ENCODE measurements at places on chromosomes 5 and 9.

GRCh38 chr5:134131165-134131564 lies 16.7 kb downstream of the TCF7 start:
- DNase-seq, result no peak

DNA sequence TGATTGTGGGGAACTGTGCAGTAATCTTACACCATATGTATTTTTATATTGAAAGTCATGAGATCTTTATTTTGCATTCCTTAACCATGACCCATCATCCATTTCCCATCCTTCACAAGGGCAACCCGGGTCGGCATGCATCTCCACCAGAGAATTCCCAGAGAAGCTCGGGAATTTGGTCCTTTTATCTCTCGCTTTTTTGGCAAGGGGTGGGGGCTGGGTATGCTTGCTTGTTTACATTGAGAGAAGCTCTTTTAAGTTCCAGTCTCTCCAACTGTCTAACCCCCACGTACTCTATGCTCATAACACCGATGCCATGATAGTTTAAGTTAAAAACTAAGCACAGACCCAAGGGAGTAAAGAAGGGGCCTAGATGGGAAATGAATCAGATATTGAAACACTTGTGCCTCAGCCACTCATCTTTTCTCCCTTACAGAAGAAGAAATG lies 109.9 kb upstream of the NFIB start:
- no peak for DNase-seq

DNA sequence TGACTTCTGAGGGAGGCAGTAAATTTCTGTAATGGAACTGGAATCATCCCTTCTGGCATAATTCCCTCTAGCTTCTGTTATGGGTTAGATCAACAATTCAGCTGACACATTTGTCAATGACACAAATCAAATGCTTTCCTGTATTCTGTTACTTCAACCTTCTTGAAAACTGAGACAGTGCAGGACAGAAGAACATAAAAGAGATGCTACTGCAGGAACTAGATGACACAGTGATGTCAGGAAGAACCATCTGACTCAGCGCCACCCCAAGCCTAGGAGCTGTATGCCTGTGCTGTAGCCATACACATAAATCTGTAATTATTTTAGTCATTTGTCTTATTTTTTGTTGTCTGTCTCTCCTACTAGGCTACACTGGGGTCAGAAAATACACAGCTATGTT lies 18.2 kb upstream of the CEP120 start:
- no peak for DNase-seq

GRCh38 chr5:41722359-41722950 lies 147.8 kb downstream of the OXCT1 start:
- peak; percentile 2 for DNase-seq

DNA sequence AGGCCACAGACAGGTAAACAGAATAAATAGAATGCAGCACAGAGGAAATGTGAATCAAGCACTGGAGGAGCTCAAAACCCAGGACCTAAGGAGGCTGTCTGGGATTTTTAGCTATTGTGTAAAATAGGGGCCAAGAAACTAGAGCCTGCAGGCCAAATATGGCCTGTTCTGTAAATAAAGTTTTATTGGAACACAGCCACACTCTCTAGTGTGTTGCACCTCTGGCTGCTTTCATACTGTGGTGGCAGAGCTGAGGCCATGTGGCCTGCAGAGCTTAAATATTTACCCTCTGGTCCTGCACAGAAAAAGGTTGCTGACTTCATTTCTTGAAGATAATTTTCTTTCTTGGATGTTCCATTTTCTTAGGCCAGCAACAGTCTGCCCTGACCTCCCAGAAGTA lies 136.4 kb downstream of the WDR41 start:
- DNase-seq, result no peak

DNA sequence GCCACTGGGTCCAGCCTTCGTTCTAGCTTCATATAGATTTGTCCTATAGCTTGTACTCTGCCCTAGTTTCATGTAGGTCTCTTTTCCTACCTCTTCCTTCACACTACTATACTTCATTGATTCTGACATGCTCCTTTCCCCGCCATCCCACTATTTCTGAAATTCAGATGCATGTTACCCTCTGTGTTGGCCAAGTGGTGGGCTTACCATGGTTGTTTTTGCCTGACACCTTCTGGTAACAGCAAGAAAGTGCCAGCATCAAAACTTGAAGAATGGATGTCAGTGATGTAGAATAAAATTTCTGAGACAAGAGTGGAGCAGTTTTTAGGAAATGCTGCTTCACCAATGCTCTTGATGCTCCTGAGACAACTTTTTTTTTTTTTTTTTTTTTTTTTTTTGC lies 19.5 kb upstream of the SERINC5 start:
- no peak for DNase-seq

GRCh38 chr5:93705896-93706295 lies 35.5 kb downstream of the POU5F2 start:
- DNase-seq, result no peak

DNA sequence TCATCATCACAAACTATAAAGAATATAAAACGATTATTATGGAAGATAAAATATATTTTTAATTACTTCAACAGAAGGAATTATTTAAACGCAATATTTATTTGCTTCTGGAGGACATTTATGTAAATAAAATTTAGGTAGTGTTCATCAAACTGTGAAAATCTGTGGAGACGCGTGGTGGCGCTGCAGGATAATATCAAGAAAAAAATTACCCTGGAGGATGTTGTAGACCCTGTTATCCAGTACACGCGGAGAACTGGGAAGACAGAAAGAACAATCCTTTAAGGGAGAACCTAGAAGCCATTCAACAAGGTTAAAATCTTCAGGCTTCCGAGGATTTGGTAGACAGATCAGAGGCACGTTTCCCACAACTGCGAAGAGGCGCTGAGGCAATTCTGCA lies at the start of gene PCDHB12:
PCDHB12 (plus strand) TSS at position 242 of the 400 bp plus-strand sequence. CDS start 189 bp downstream, outside the sequence.
- DNase-seq, result peak; percentile 59

DNA sequence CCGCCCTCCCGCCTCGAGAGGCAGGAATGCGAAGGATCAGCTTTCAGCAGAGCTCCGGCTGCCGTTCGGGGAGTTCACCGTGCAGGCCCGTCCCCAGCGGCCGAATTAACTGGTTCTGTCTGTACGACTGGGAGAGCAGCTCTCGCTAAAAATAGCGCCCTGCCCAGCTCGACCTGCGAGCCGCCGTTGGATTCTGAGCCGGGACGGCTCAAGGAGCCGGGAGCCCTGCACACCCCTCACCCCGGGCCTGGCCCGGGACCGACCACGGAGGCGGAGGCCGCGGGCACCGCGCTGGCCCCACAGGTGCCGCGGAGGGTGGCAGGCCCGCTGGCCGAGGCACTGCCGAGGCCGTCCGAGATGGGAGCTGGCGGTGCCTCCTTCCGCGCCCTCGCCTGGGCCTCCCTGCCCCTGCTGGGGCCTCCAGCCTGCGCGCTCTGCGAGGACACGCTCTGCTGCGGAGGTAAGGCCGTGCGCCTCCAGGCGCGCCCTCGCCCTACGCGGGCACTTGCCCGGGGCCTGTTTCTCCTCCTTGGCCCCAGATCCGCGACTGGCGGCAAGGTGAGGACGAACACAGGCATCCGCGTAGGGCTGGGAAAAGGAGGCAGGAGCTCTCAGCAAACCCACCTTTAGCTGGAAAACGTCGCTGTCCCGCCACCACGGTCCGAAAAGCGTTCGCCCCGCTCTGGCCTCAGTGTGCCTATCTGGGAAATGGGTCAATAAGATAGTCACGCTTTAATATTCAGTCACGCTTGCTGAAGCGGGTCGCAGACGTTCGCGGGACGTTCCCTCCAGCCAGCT lies 53.1 kb upstream of the DAB2IP start:
- no peak for DNase-seq

DNA sequence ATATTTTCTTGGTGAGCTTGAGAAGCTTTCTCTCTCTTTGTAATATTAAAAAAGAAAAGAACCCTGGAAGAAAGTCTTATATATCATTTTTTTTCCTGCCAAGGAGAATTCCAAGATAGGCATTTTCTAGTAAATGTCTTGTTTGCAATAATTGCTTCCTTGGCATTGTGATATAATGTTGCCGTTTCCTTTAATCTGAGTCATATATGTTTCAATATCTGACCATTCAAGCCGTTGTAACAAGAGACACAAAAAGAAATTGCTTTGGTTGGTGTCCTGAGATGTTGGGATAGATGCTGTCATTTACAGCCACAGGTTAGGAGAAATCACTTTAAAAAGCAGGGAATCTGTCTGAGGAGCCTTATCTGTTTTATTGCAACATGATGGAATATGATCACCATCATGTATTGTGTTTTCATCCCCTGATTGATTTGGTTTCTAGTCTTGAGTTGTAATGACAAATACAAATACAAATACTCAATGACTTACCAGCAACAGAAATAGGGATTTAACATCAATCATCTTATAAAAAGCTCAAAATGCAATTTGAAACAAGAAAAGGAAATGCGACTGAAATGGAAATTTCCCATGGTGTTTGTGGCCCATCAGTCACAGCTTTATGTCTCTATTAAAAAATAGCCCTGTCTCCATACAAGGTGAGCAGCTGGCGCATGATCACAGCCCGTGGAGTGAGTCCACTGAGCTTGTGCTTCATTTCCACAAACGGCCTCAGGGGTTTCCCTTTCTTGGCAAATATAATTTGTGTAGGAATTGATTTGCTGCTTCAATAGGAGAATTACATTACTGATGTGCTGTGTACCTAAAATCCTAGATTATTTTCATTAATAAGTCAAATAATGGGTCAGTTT lies 250.1 kb upstream of the TRPC7 start:
- DNase-seq, result no peak

DNA sequence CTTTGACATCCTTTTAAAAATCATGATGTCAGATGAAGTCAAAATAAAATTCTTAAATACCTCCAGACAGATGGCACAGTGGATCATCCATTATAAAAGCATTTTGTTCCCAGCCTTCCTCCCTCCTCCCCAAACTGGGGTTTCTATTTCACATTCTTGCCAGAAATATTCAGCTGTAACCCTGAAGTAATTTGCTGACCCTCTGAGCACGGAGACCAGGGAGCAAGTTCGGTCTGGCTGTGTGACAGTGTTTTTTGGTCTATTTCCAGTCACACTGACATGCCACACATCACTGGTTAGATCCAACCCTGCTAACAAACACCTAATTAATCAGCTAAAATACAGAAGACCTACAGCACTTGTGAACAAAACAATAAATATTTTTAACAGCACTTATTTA lies 126.2 kb upstream of the DMRT1 start:
- no peak for DNase-seq

DNA sequence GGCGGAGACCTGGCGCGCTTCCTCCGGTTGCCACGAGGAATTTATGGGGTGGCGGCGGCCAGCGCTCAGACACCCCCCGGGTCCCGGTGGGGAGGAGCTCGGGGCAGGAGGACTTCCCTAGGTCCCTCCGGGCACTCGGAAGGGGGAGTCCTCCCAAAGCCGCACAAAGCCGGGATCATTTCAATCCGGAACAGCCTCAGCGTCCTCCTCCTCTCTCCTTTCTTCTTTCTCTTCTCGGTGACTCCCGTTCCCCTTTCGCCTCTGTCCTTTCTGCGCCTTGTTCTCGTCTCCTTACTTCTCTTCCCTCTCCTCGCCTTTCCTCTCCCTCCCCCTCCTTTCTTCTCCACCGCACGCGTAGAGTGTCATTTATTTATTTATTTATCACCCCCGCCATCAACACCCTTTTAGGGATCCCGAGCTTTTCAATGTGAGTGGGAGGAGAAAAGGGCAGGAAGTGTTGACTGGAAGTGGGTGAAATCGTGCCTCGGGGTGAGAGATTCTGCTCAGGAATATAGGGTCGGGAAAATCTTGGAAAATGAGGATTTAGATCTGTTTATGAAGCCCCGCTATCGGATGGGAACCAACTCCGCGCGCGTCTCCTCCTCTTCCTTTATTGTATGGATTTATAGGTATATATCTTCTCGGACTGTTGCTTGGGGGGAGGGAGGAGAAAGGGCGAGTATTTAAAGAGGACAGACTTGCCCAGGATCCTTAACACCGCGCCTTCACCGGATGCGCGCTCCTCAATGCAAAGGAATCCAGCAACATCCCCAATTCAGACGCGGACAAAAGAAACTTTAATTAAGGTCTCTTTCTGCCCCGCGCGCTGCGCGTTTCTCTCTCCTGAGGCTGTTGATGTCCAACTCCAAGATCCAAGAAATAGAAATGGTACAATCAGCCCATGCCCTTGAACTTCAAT lies 2.0 kb upstream of the ZNF462 start:
- DNase-seq, result no peak

- DNase-seq, result no peak
Observed at GRCh38 chr5:88663793-88664216, 219.2 kb downstream of the MEF2C start.

DNA sequence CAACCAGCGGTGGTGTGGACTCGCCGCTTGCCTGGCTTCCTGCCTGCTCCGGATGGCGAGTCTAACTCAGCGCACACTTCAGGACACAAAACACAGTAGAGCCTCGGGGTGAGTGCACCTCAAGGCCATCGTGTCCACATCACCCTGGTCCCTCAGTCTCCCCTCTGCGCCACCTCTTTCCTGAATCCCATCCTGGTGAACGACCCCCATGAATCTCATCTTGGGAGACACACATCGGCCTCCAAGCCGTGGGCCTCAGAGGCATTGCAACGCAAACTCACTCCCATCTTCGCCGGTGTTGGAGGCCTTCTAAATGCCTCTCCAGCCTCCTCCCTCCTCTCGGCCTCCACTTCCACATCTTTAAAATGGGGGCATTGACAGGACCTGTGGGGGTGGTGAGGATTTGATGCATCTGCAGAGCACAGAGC lies 124.3 kb downstream of the COL23A1 start:
- no peak for DNase-seq

DNA sequence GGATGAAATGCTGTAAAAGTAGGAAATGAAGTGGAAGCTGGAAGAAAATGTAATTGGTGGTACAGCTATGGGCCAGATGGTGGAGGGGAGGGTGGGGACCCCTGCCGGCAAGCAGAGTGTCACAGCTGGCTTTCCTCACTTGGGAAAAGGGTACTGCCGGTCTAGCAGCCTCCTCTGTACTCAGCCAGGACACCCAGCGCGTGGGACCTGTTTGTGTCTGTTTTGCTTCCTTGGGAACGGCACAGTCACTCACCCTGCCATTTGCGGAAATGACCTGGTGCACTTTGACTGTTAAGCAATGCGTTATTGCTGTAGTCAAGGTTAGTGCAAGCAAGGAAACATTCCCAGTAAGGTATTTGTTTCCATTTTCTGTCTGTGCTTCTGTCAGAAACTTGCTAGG lies 10.1 kb downstream of the TMEM252 start:
- DNase-seq, result no peak

DNA sequence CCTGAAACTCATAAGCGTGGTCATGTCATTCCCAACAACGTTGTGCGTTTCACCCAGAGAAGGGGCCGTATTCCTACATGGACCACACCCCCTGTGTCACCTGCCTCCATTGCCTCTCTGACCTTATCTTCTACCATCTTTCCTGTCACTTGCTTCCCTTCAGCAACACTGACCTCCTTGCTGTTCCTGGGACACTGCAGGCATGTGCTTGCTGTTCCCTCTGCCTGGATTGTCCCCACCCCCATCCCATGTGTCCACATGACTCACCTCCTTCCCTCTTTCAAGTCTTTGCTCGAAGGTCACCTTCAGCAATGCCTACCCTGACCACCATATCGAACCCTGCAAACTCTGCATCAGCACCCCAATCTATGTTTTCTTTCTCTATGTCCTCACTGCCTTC lies 133.2 kb upstream of the ZNF618 start:
- no peak for DNase-seq

DNA sequence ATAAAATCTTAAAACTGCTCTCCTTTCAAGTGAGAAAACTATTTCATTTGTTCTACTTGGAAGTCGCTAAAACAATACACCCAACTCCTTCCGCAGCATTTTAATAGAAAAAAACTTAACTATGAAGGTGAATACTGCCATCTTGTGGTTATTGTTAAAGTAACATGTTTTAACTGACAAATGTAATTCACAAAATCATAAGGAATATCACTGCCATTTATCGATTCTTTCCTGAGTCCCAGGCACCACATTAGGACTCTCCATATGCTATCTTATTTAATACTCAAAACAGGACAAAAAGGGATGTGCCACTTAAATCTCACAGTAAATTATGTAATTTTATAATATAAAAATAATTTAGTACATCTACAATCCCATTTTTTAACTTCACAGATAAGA lies 130.5 kb upstream of the ITGA1 start:
- DNase-seq, result peak; percentile 45

Data from COR-L47 (cell line).